ENCODE measurements at places on chromosomes 6 and 20.

DNA sequence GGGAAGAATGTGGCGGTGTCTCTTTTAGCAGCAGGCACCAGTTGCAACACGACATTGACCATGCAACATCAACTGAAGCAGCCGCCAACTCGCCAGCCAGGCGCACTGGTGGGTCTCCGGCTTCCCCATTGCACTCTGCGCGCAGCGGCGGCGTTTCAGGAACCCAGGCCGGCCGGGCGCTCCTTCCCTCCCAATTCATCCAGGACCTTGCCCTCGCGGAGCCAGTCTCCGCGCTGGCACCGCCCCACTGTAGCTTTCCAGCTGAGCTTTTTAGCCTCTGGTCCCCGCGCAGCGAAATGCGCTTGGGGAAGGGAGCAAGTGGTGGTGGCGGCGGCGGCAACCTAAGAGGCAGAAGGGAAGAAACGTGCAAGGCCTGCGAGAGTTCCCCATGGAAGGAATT is 297.9 kb upstream of the RIMS1 start:
- DNase-seq = no peak

DNA sequence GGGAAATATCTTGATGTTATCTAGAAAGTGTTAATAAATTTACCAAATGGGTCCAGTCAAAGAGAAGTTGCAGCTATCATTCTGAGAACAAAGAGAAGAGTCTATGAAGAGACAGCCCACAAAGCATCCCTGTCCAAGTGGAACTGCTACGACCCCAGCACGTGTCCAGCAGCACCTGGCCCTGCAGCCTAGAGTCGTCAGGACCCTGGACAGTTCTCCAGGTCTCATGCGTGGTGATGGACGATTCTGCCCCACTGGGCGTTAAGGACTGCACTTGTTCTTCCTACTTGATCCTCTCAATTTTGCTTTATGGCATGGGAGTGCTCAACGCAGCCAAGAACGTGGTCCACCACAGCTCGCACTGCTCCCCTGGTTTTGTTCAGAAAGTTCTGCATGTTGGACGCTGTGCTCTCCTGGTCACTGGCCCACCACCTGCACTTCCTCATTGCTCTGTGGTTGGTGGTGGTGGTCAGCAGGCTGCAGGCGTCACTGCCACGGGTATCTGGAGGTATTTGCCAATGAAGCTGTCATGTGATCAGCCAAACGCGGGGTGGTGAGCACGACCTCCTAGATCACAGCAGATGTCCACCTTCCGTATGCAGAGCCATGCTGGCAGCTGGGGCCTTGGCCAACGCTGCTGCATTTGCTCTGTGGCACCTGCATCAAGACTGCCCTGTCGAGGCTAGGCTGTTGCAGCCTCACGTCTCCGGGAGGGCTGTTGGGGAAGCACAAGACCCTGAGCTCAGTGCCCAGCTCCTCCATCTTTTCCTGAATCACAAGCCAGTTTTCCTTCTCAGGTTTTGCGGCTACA is 356.4 kb downstream of the CDH4 start:
- DNase-seq = peak; percentile 31

DNA sequence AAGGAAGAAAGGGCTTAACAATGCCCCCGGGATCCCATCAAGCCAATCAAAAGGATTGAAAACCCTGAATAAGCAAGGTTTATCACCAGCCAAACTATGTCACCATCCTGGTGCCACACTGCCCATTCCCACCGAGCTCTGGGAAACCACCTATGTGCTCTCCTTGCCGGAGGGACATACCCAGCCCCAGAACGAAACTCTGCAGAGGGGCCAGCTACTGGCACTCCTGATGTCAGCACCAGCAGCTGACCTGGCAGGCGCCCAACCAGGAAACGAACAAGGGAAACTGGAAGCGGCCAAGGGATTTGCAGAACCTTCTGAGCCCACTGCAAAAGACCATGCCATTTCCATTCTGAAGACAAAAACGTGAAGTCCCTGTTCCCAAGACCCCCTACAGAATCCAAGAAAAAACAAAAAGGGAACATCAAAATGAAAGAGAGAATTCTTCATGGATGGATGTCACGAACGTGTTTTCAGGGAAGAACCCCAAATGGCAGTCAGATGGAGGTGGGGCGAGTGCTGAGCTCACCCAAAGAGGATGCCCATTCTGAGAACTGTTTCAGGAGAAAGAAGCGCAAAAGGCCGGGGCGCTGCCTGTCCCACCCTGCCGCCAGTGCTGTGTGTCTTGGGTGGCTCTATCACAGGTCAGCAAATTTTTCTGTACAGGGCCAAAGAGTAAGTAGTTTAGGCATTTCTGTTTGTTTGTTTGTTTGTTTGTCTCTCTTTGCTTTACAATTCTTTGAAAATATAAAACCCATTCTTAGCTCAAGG is 305.2 kb downstream of the ESR1 start:
- no peak for DNase-seq

GRCh38 chr20:63850689-63851547 is 10.4 kb upstream of the ABHD16B start:
- DNase-seq = no peak

DNA sequence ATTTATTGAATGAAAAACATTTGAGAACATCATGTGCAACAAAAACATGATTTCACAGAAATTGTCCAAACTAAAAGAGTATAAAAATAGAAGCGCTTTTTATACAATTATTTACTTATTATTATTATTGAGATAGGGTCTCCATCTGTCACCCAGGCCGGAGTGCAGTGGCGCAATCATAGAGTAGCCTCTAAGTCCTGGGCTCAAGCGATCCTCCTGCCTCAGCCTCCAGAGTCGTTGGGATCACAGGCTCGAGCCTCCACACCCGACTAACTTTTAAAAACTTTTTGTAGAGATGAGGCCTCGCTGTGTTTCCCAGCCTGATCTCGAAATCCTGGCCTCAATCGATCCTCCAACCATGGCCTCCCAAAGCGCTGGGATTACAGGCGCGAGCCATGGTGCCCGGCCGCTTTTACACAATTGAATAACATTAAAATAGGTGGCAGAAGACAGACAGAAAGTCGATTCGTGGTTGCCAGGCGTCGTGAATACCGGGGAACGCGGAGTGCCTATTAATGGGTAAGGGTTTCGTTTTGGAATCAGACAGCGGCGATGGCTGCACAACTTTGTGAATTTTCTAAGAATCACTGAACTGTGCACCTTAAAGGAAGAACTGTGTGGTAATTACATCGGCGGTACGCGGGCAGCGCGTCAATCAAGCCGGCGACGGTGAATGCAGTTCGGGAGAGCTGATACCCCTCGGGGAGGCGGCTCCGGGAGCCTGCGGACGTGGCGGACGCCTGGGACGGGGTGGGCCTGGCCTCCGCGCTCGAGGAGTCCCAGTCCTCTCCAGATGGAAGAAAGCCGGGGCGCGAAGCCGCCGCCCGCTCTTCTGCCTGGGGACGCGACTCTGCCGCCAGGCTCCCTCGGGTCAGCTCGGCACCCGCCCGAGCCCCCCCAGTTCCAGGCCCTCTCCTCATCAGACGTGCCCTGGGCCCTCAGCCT is 807 bp downstream of the TBC1D20 start:
- peak; percentile 64 for DNase-seq

- no peak for DNase-seq
These were observed 1712.2 kb downstream of the GRIK2 start for GRCh38 chr6:103105686-103106085.

- DNase-seq = no peak
These were observed 120.2 kb downstream of the QRSL1 start for GRCh38 chr6:106749609-106750008.

- DNase-seq = no peak
These were observed 3.2 kb upstream of the ID4 start for GRCh38 chr6:19833947-19834346.

DNA sequence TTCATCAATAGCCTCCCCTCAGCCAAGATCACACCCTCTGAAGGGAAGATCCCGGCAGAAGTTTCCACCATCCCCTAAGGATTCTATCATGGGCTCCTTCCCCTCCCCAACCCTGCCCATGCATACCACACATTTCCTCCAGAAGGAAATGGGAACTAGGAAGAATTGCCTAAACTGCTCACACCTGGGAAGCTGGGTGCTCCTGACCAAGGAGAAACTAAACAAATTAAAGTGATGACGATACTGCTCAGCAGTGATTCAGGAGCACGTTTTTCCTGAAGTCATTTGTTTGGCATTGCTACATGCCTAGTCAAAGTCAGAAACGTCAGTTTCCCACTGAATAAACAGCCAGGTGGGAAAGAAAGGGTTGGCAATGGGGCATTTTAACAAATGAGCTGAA is 136.1 kb upstream of the CDYL start:
- no peak for DNase-seq

DNA sequence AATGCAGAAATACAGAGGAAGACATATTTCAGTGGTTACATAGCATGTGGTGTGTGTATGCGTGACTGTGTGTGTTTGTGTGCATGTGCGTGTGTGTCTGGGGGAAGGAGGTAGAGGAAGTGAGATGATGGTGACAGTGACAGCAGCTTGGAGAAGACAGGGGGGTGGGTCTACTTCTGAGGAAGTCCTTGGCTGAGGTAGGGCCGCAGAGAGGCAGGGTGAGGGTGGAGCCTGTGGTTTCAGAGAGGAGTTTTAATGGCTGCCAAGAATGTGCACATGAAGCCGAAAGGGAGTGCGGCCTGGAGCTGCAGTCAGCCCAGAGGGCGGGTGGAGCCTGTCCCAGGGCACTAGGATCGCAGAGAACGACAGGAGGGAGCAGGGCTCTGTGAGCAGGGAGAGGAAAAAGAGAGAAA is 22.7 kb upstream of the RNF24 start:
- peak; percentile 86 for DNase-seq

- DNase-seq = no peak
These were observed 30.6 kb downstream of the SPINT4 start for GRCh38 chr20:45752746-45753145.
